Caki2 (cell line): ENCODE measurements at places on chromosomes 13 and 19. TPM values are rescaled to one million over a fixed set of nuclear protein-coding genes. Genes with fewer than 3 reads are reported as not detected.

- no peak for DNase-seq
Observed at GRCh38 chr19:42066075-42066754, 3.8 kb downstream of the GRIK5 start.

Gene MEGF8
- 36.8 and 75.6 TPM in 2 replicates for total RNA-seq

Gene OR7E24
- total RNA-seq: not detected in 2 replicates

Gene TEX26
- total RNA-seq: not detected in 2 replicates

DNA sequence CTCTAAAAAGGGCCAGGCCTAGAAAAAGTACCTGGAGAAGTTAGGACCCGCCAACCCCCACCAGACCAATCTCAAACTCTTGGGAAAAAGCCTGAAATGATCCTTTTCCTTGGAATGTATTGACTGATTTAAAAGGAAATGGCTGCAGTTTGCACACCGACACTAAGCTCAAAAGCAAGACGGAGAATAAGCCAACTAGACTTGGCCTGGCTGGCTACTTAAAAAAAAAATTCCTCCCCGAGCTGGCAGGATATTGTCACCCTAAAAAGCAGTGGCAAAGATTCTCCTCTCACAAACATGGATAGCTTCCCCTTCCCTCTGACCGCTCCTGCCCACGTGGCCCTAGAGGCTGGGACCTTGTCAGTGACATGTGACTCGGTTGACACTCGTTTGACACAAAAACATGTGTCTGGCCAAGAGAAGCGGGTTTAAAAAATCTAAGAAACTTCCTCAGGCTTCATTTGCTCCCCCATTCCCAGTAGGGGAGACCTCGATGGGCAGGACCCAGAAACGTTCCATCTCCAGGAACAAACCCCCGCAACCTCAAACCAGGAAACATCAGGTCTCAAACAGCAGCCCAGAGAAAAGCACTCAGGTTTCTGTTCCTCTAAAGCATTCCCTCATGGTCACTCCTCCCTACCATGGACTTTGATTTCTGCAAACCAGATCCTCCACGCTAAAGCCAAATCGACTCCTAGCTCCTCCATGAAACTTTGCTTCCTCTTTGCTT lies 1.3 kb downstream of the RFX1 start:
- DNase-seq: no peak

DNA sequence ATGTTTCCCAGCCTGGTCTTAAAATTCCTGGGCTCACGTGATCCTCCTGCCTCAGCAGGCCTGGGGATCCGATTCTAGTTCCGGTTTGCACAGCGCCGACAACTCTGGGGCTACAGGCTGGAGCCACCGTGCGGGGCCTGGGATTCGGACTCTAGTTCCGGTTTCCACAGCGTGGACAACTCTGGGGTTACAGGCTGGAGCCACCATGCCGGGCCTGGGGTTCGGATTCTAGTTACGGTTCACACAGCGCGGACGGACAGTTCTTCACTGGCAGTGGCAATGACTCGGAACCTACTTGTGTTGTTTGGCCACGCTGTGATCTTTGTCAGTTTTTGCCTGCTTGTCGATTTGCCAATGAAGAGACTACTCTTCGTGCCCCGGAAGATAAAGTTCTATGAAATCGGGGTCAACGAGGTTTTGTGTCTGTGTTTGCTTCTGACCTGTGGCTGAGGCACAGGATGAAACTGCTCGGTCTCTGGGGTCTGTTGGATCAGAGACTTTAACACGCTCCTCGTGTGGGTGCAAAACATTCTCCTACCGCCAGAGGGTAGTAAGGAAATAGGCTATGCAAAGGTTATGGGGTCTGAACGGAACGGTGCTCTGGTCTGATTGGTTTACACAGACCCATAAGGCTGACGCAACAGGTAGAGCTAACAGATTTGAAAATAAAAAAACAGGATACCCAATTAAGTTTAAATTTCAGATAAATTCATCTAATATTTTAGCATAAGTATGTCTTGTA lies 12.1 kb upstream of the ZSCAN1 start:
- no peak for DNase-seq

GRCh38 chr19:28694812-28695211 lies 518.1 kb downstream of the UQCRFS1 start:
- no peak for DNase-seq

DNA sequence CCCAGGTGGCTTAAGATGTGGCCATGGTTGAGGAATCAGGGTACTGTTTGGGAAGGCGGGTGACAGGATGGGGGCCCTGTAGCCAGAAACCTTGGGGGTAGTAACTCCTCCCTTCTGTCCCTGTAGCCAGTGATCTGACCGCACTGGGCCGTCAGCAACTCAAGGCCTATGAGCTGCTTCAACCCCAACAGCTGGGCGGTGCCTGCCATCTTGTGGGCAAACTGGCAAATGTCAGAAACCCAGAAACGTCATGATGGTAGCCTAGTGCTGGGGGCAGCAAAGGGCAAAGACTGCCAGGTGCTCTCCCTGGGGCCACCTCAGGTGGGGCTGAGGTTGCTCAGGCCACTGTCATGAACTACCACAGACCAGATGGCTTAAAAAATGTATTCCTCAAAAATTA lies 3.5 kb downstream of the COPE start:
- DNase-seq: no peak

Gene CGB8
- total RNA-seq: 1.7 TPM in 1 of 2 replicates, not detected in the other

Gene RGL3
- total RNA-seq: 3.3 and 16.5 TPM in 2 replicates

Gene ALKBH7
- 55.3 and 62.4 TPM in 2 replicates for total RNA-seq

Gene FCGBP
- 0.30 and 1.8 TPM in 2 replicates for total RNA-seq

DNA sequence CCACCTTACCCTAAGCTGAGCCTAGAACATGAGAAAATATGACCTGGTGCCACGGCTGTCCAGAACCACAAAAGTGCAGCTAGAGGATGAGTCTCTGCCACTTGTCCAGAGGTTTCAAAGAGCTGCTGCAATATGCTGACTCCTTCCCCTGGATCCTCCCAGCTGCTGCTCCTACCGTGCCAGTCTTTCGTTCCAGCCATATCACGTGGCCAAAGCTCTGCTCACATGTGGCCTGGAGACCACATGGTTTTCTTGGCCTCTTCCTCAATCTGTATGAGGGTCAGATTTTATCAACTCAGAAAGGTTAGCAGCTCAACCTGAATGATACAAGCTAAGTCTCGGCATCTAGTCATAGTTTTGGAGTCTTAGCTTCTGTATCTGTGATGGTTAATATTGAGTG lies 3.2 kb upstream of the SACS start:
- no peak for DNase-seq

- DNase-seq: no peak
Observed at GRCh38 chr19:57292547-57292946, 12.3 kb downstream of the ZNF460 start.

DNA sequence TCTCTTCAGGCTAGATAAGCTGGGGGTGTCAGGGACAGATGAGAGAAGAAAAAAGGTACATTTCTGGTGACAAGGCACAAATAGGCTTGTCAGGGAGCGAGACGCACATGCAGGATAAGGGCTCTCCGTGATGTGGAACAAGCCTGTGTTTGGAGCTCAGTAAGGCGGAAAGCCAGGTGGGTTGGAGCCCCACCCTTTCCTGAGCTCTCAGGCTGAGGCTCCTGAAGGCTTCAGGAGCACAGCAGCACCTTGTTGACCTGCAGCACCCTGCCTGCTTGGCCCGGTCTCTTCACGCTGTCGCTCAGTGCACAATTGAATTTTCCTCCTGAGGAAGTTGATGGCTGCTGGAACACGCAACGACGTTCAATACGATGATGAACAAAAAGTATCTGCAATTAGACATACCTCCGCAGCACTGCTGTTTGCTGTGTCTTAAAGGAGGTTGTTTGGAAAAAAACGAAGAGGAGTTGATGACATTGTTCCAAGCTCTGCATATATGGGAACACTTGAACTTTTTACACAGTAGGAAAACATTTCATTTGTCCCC lies 29.3 kb downstream of the SERP2 start:
- DNase-seq: no peak

DNA sequence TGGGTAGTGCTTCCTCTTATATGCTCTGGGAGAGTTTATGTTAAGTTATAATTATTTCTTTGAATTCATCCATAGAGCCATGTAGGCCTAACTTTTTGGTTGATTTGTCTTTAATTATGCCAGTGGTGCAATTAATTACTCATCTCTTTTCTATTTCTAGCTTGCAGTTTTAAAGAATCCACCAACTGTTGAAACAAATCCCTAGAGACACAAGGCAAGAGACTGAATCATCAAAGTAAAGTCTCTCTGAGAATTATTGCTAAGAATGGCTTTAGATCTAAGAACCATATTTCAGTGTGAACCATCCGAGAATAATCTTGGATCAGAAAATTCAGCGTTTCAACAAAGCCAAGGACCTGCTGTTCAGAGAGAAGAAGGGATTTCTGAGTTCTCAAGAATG lies 5.9 kb upstream of the ZNF551 start:
- no peak for DNase-seq

Gene TSHZ3
- total RNA-seq: 0.35 and 1.2 TPM in 2 replicates

DNA sequence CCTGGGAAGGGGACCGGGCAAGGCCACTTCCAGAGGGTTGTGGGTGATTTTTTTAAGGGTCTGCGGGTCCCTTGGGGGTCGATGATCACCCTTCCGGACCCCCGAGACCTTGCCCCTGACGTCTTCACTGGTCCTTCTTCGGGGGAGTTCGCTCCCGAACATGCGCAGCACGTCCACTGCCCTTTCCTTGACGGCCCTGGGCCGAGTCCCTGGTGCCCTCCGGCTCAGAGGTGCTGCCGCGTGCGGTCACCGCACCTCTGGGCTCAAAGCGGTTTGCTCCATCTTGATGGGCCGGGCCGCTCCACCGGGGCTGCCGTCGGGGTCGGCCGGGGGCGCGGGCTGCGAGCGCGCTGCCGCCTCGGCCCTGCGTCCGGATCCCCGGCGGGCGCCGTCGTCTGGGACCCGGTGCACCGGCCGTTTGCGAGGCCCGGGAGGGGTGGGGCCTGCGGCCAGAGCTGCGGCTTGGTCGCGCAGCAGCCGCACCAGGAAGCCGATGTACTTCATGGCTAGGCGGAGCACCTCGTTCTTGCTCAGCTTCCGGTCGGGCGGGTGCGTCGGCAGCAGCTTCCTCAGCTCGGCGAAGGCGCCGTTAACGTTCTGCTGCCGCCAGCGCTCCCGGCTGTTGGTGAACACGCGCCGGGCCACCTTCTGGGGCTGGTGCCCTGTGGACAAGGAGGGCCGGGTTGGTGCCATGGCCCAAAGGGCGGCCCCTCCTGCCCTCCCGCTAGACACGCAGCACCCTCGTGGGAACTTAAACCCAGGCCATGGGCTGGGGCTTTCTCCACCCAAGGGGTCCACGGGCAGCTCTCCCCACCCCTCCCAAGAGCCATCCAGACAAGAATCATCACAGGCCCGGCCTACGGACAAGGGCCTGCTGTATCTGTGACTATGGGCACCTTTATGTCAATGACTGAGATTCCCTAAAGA lies 3.3 kb downstream of the LYL1 start:
- no peak for DNase-seq

DNA sequence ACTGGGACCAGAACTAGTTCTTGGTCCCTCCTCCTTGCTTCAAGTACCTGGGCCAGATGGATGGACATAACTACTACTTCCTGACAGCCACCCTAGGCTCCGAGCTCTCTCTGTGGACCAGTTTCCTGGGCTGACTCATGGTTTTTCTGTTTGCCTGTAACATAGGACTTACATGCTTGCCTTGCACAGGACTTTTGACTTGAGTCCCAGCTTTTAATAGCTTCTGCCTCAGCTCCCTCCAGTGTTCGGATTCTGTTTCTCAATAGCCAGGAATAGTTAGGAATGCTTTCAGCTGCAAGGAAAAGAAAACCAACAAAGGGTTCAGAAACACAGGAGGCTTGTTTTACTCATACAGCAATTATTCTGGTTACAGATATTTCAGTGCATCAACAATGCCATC lies 405.9 kb downstream of the ZNF536 start:
- no peak for DNase-seq
